ENCODE measurements at places on chromosomes 1 and 21.

DNA sequence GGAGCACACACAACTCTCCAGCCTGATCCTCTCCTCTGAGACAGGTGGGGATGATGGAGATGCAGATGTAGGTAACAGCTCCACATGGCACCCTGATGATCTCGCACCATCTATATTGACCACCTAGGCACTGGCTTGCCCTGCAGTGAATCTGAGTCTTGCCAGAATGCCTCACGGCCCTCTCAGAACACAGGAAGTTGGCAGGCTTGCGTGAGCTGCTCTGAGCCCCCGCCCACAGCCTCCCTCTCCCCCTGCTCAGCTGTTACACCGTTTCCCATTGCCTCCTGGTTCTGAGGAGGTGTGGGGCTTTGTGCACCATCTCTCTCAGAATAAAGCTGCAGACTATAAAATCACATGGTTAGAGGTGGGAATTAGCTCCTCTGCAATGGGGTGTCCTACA, 48.0 kb downstream of the URB2 start:
- DNase-seq, result no peak

DNA sequence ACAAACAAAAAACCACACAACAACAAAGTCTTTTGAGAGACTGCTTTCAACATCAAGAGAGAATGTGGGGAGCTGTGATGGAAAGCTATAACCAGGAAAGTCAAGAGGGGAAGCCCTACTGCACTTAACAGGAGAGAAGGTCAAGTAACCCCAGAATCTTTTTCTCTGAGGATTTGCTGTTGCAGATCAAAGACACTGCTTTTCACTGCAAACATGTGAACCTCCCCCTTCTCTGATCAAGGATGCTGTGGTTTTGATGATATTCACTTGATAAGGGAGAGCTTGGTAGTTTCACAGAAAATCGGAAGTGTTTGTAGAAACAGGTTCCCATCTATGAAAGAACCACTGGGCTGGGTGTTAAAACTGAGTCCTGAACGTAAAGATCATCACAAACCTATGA, 4.8 kb downstream of the ETV3 start:
- DNase-seq, result peak; percentile 16

DNA sequence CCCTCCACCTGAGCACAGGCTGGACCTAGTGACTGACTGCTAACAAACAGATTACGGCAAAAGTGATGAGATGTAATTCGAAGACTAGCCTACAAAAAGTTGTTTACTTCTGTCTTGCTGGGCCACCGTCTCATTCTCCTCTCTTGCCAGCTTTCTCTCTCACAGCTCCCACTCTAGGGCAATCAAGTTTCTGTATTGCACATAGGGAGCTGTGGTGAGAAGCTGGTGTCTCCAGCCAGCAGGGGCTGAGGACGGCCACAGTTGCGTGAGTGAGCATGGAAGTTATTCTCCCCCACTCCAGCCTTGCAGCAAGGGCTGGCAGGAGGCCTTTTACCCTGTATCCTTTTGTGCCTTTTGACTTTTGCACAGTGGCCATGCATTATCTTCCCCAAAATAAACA, 8.6 kb upstream of the COL6A2 start:
- DNase-seq, result no peak

GRCh38 chr1:3304246-3304645, 150.2 kb upstream of the ARHGEF16 start:
- DNase-seq, result no peak

GRCh38 chr1:151680391-151680790, 36.2 kb downstream of the CELF3 start:
- no peak for DNase-seq

- DNase-seq, result no peak
Observed at GRCh38 chr1:207978441-207978840, 67.5 kb upstream of the CD34 start.

- no peak for DNase-seq
Observed at GRCh38 chr1:78854556-78854955, 152.0 kb downstream of the ADGRL4 start.

DNA sequence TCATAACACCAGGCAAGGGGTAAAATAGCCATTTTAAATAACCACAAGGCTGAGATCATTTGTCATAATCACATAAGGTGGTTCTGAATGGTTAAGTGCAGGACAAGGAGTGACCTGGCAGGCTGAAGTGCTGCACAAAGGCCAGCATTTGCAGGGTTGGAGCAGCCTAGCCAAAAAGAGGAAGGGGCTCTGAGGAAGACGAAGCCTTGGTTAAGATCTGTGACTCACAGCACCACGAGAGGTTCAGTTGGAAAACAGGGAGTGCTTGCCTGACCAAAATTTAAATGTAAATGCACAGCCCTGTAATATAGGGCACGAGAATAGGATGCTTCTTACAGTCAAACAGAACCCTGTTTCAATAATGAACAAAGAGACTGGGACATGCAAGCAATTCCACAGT, 12.1 kb downstream of the ATP5PF start:
- no peak for DNase-seq

DNA sequence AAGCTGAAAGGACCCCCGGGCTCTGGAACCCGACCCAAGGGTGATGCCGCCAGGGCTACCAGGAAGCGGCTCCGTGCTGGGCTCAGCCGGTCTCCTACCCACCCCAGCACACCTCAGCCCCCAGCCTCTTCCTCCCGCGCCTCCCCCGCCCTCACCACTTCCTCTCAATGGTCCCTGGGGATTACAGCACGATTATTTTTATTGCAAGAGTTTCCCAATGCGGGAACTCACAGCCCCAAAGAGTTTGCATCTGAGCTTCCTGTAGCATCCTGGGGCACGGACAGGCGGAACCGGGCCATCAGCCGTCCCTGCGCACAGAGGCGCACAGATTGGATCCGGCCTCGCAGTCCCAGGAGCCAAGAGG, 8.7 kb upstream of the SLX9 start:
- no peak for DNase-seq

DNA sequence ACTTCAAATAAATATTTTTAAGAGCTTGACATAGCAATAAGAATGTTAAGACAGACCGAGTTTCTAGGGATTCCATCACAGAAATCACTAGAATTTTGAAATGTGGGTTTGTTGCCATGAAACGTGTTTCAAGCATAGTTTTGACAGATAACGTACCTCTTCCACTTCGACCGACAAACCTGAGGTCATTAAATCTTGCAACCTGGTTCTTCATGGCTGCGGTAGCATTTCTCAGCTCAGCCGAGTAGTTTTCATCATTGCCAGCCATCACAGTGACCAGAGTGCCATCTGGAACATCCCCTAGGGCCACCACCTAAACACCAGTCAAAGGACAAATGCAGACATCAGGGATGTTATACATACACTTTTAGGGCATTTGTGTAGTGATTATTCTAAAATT, 168.7 kb downstream of the RUNX1 start:
- no peak for DNase-seq

- no peak for DNase-seq
Observed at GRCh38 chr1:54567961-54568360, 19.9 kb downstream of the ACOT11 start.

GRCh38 chr1:160332516-160332915, 10.5 kb downstream of the COPA start:
- DNase-seq, result no peak

DNA sequence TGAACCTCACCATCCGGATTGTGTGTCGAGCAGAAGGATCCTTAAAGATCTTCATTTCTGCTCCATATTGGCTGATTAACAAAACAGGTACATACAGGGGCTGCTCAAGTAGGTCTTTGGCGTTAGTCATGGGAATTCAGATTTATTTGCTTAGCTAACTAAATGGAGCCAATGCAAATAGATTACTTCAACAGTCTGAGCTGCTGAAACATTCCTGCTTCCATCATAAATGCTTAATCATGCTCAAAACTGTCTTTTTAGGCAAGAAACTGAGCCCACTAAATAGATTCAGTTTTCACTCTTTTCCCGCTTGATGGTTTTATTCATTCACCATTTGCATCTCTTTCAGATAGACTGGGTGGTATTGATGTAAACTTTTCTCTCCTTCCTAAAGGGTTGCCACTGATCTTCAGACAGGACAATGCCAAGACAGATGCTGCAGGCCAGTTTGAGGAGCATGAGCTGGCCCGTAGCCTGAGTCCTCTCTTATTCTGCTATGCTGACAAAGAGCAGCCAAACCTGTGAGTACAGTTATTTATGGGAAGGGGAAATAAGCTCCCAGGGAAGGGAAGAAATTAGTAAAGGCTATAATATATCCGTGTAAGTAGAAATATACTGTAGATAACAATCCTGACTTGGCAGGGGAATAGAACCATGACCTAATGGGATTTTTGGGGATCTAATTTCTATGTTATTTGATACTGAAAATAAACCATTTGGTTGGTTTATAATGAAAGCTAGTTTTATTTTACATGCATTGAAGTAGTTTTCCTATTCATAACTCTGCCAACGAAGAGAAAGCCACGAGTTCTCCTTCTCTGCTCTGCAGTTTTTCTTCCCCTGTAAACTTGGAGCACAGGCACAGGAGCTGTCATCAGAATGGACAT, 126.4 kb downstream of the VPS13D start:
- no peak for DNase-seq

DNA sequence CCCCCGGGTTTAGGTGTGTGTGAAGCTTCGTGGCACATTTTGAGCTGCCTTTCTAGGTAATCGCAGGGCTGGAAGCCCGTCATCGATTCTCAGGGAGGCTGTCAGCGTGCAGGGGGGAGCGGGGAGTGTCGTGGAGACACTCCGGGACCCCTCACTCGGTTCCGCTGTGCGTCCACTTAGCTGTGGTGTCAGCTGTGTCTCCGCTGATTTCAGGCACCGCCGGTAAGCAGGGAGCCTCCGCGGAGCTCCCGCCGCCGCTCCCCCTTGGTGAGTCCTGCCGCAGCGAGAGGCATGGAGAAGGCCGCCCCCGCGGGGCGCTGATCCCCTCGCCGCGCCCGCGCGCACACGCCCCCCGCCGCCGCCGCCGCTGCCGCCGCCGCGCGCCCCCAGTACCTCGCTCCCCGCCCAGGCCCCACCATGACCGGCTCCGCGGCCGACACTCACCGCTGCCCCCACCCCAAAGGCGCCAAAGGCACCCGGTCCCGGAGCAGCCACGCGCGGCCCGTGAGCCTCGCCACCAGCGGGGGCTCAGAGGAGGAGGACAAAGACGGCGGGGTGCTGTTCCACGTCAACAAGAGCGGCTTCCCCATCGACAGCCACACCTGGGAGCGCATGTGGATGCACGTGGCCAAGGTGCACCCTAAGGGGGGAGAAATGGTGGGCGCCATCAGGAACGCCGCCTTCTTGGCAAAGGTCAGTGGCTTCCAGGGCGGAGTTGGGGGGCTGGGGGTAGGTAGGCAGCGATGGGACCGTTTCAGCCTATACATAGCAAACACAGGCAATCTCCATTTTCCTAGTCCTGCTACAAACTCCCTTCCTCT, 995 bp downstream of the VASH2 start:
- no peak for DNase-seq

DNA sequence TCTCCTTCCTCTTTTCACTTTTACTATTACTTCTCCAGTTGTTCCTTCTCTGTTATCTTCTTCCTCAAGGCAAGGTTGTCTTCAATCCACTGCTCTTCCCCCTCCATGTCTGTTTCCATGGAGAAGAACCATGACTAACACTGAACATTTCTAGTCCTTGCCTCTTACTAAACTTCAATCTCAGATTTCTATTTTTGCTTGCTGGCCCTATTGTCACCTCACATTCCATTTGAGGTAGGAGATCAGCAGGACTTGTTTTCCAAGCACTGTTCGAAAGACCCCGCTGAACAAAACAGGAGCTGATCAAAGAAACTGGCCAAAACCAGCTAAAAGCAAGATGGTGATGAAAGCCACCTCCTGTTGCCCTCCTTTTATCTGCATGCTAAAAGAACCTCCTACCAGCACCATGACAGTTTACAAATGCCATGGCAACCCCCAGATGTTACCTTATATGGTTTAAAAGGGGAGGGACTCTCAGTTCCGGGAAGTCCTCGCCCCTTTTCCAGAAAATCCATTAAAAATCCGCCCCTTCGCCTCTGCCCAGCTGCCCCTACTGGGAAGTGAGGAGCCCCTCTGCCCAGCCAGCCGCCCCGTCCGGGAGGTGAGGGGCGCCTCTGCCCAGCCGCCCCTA, 22.6 kb downstream of the GON4L start:
- DNase-seq, result no peak

DNA sequence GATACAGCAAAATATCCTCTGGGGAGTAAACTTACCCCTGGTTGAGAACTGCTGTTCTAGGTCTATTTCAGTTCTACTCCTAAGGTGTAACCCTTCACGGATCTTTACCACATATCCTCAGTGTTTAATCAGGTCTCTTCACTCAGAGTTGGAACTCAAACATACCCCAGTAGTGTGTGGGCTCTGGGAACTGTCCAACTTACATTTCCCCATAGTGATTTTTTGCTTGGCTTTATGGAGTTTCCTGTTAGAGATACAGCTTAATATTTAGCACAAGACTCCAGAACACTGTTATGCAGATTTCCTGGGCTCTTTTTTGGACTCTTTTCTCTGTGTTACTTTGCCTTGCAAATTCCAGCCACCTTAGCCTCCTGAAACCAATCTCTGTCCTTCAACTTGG, 26.7 kb upstream of the LIN9 start:
- no peak for DNase-seq

GRCh38 chr1:16048573-16049189, 5.1 kb downstream of the CLCNKB start:
- DNase-seq, result peak; percentile 17

GRCh38 chr1:67190942-67191341, 24.7 kb downstream of the IL23R start:
- peak; percentile 26 for DNase-seq

- DNase-seq, result peak; percentile 73
Observed at GRCh38 chr1:5514527-5515183, 477.6 kb downstream of the NPHP4 start.

DNA sequence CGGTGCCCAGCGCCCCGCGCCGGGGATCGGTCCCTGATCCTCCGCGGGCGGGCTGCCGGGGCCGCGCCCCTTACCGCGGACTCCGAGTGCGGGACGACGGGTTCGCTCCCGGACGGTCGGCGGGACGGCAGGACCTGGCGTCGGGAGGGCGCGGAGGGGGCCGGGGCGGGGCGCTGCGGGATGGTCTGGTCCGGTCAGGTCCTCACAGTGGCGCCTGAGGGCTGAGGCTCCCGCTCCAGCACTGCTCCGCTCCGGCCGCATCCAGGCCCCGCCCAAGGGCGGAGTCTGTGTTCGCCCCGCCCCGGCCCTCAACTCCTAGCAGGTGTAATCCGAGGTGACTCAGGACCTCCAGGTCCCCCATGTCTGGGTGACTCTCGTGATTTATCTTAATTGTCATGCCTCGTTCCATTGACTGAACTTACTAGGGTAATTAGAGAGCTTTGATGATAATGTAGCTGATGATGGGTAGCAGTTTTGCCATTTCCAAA, at the start of gene RAB3B:
RAB3B (minus strand) TSS at position 223 of the 488 bp plus-strand sequence. CDS start 13,583 bp downstream, outside the sequence.
- peak; percentile 81 for DNase-seq

- no peak for DNase-seq
Observed at GRCh38 chr1:9957726-9958125, 14.5 kb downstream of the NMNAT1 start.

DNA sequence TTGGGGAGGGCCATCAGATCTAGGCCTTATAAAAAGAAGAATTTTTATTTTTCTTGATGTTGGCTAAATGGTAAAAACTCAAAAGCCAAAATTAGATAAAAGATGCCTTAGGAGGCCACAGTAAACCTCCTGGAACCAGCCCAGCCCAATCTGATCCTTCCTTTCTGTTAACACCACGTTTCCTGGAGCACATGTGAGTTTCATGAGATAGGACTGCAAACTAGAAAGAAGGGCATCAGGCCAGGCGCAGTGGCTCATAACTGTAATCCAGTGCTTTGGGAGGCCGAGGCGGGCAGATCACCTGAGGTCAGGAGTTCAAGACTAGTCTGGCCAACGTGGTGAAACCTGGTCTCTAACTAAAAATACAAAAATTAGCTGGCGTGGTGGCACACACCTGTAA, 6.7 kb downstream of the HSF2BP start:
- no peak for DNase-seq

- no peak for DNase-seq
Observed at GRCh38 chr1:205444931-205445645, 10.8 kb downstream of the BLACAT1 start.

GRCh38 chr1:43464681-43465504, 11.2 kb upstream of the HYI start:
- DNase-seq, result no peak
